Activated T-helper 1 cell treated with Interleukin-2 at 50 U/mL for 16 hours (primary cell): ENCODE measurements at places on chromosomes 3 and 15.

GRCh38 chr15:52428297-52428696 is 100.4 kb downstream of the MYO5A start:
- DNase-seq: no peak

GRCh38 chr3:46552538-46552937 is 13.6 kb downstream of the LRRC2 start:
- DNase-seq: no peak

GRCh38 chr15:75776065-75776423 is 63.4 kb upstream of the CSPG4 start:
- DNase-seq: no peak

DNA sequence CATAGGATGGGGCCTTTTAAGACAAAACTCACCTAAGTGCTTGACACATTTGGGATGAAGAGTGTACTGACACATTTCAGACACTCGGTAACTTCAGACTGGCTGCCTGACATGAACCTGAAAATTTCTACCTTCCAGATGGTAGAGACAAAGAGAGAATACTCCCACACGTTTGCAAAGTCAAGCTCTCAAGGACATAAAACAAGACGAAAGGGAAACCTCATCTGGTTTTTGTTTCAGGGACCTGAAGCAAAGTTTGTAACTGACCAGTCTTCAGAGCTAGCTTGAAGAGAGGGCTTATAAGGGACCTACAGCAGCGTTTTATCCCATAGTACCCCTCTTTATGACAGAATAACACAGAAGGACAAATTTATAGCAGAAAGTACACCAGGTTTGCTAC is 41.9 kb downstream of the ZNF621 start:
- no peak for DNase-seq

- DNase-seq: no peak
These were observed 25.6 kb upstream of the NLGN1 start for GRCh38 chr3:173371848-173372487.
